ENCODE measurements at places on chromosomes 2 and 18.

DNA sequence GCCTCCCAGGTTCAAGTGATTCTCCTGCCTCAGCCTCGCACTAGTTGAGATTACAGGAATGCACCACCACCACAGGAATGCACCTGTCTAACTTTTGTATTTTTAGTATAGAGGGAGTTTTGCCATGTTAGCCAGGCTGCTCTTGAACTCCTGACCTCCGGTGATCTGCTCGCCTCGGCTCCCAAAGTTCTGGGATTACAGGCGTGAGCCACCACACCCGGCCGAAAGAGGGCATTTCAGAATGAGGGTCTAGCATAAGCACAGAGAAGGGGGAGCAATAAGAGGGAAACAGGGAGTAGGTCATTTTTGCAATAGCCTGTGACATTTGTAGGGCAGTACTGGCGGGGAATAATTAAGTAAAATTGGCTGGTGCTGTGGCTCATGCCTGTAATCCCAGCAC, 1.9 kb upstream of the SPAST start:
- DNase-seq = no peak

- peak; percentile 41 for DNase-seq
These were observed 54.9 kb downstream of the FHOD3 start for GRCh38 chr18:36352384-36352783.

- no peak for DNase-seq
These were observed 159.5 kb upstream of the NDUFV2 start for GRCh38 chr18:8942909-8943545.

DNA sequence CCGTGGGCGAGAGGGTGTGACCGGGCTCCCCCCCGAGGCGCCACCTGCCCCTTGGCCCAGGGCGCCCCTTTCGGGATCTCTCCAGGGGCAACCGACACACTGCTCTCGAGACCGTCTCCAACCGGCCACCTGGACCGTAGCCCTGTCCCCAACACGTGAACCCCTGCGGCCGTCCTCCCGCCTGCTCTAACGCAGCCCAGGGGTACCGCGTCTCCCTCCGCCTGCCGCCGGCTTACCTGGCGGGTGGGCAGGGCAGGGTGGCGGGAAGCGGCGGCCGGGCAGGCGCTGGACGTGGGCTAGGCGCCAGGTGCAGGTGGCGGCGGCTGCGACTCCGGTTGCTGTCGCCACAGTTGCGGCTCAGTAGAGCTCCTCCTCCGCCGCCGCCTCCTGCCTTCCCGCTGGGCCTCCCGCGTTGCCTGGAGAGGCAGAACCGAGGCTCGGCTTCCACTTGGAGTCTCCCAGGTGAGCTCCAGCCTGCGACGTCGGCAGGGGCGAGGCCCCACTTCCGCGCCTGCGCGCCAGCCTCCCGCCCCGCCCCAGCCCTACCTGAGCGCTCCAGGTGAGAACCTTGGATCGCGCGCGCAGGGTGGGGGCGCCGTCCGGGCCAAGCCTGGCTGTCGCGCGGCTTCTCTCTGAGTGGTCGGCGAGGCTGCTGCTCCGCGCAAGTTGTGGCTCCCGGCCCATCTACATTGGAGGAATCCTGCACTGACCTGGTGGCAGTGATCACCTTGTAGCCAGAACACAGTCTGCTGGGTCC, at the start of gene GALNT3:
GALNT3 (minus strand) TSS at position 469 of the 757 bp plus-strand sequence. CDS start 23,547 bp downstream, outside the sequence.
- DNase-seq = no peak

GRCh38 chr2:237911363-237912017, 52.1 kb downstream of the RAMP1 start:
- DNase-seq = no peak

GRCh38 chr2:201262718-201263117, 2.4 kb downstream of the CASP8 start:
- no peak for DNase-seq

DNA sequence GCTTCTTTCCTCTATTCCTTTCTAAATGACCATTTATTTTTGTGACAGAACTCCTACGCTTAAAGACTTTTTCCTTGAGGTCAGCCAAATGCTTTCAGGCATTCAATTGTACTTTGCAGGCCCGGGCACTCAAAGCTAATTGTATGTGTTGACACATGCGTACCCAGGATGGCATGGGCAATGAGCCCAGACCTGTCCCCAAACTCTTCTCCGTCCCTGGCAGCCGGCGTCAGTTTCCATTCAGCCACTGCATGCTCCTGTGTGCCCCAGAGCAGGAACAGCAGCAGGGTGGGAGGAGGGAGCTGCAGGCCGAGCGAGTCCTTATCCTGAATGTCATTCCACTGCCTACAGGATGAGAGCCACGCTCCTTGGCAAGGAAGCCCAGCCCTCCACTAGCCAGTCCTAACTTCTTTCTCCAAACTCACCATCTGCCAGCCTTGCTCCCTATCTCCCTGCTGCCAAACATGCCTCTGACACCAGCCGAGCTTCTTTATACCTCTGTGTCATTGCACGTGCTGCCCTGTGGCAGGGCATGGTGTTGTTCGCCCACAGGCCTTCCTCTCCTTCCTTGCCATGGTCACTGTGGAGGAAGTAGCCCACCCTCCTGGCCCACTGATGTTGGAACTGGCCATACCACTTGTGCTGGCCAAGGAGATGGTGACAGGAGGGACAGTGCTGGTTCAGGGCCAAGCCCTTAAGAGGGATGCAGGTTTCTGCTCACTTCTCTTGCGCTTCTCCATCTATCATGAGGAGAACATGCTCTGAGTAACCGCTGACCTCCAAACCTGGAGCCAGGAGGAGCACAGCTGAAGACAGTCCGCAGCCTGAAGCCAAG, 116.9 kb upstream of the FHL2 start:
- DNase-seq = no peak

GRCh38 chr2:30231996-30232800, 864 bp downstream of the LBH start:
- DNase-seq = no peak

DNA sequence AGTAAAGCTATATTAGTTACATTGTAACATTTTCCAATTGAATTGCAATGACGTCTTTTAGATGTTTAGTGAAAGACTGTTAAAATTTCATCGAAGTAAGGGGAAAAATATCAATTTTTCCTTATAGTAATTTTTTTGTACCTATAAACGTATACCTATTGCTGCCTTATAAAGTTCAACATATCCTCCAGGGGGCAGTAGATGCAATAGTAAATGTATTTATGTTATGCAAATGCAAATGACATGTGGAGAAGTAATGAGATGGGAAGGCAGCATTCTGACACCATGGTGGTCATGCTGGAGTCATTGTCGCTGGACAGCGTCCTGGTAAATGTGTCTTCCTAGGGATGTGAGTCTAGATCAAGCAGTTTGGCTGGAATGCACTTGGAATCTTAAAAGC, 38.7 kb downstream of the MSTN start:
- peak; percentile 7 for DNase-seq

All from H54 (cell line).